Dorsolateral prefrontal cortex (tissue), 122 donors: ENCODE measurements at places on chromosomes 4 and X. TPM values are rescaled to one million over a fixed set of nuclear protein-coding genes. Genes with fewer than 3 reads are reported as not detected.
A peak's percentile ranks its signal among the peaks of the same experiment; 100 is the strongest.

The TCEAL2 gene
- total RNA-seq: 135 TPM

The TLR1 gene
- 3.7 TPM for total RNA-seq

The SCRG1 gene
- 31.1 TPM for total RNA-seq

The NAT8L gene
- 175 TPM for total RNA-seq

The PAGE2 gene
- total RNA-seq: not detected

The ACE2 gene
- total RNA-seq: 0.24 TPM

The SMIM31 gene
- total RNA-seq: not detected

The ITGB1BP2 gene
- total RNA-seq: 1.1 TPM

The MAGEB1 gene
- not detected for total RNA-seq

The BTK gene
- total RNA-seq: 6.2 TPM

The NHSL2 gene
- 13.8 TPM for total RNA-seq

GRCh38 chr4:189840356-189840755, 100.3 kb upstream of the FRG1 start:
- DNase-seq: no peak

DNA sequence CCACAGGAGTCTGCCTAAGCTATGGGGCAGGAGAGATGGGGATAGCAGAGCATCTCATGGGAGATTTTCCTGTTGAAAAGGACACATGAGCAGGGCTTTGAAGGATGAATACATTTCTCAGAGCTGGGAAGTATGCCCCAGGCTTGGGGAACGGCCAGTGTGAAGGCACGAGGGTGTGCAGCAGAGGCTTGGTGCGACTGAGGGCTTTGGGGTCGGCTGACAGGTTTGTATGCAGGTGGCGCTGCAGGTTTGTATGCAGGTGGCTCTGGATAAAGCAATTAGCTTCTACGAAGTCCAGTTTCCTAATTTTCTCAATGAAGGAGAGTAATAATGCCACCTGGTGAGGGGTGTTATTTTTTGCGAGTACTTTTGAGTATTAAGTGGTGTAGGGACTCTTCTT, 6.8 kb upstream of the KIAA0232 start:
- no peak for DNase-seq

DNA sequence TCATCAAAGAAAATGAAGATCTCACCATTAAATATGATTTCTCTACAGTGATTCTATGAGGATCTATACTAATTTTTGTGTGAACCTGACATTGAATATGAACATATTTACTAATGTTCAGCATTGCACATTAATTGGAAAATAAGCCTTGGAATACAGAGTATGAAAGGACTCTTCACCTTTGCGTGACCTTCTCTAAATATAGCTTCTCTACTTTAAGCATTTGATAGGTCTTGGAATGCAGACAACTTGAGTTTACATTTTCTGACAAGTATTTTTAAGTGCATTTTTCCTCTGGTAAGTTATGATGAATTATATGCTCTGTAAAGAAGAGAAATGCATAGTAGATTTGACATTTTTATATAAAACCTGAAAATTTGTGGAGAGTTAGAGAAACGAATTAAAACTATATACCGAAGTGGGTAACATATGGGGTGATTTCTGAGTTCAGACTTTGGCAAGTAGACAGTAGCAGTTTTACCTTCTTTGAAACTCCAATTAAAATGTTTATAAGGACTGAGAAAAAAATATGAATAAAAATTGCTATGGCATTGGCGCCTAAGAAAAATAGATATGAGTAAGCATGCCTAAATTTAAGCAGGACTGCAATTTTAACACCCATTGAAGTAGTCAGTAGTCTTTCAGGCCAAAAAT, 371.9 kb downstream of the GABRG1 start:
- no peak for DNase-seq

DNA sequence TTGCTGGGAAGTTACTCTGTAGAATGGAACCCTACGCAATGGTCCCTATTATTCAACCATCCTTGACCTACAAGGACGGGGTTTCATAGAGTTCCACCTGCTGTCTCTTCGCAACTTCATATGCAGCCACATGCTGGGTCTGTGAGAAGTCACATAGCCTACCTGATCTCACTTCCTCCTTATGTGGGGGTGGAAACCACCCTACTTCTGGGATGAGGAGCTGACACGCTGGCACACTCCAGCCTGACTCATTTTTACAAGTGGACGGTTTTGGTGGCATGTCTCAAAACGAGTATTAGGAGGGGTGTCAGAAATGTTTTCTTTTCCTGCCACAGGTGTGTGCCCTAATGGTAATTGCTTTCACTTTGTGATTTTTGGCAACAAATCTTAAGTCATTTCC, 36.8 kb upstream of the ARSD start:
- DNase-seq: no peak

- no peak for DNase-seq
Measured at GRCh38 chr4:94214703-94215319, 7.1 kb downstream of the SMARCAD1 start.

DNA sequence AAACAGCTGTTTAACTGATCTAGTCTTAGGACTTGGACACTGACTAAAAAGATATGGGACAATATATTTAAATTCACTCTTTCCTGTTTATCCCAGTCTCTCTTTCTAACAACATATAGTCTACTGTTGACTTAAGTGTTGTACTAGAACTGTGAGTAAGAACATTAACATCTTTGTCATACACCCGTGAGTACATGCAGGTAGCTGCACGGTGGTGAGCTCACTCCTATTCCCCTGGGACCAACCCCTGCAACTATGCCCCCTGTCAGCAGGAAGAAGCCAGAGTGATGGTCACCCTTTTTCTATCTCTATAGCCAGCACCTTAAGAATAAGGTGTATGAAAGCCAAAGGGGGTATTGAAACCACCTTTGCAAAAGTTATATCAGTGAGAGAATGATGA, 17.6 kb downstream of the TBL1X start:
- DNase-seq: no peak

DNA sequence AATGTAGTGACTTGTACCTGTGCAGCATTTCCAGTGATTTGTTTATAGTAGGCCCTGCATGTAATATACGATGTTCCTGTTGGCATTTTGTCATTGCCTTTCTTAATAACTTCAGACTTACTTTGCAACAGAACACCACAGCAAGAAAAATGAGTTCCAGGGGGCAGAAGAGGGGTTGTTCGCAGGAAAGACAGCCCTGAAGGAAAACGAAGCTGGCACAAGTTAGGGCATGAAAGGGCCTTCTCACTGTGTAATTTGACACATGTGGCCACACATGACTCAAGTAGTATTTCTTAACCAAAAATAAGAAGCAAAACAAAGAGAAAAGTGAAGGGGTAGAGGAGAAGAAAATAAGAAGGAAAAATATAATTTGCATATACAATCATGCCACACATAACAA, 265.8 kb upstream of the SMIM31 start:
- no peak for DNase-seq

DNA sequence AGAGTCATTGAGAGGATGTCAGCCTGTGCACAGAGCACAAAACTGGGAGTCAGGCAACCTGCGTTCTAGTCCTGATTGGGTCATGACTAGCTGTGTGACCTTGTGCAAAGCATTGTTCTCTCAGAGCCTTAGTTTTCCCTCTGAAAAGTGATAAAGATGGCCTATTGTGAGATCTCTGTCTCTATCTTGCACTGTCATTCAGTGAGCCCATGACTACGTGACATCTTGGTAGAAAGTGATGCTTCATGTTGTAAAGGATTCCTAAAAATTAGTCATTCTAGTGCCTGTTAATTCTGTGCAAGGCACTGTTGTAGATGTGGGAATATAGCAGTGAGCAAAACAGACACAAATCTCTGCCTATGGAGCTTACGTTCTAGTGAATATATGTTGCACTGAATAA, 2.5 kb downstream of the PGRMC1 start:
- DNase-seq: no peak

DNA sequence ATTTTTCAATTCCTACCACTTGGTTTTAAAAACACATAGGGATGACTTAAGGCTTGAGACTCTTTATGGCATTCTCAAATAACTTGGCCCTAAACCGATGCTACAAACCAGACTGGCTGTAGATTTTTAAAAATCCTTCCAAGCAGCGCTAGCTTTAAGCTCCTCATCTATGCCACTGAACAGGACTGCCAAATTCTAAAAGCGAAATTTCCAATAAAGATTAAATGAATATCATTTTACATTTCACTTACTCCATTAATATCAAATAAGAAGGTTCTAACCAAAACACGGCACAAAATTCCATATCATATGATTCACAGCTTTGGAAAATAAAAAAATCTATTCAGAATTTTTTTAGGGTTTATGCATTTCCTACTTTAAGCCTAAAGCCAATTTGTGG, 134.2 kb downstream of the FANCB start:
- DNase-seq: no peak

- no peak for DNase-seq
Measured at GRCh38 chrX:13742397-13743176, 8.0 kb downstream of the OFD1 start.

- DNase-seq: no peak
Measured at GRCh38 chr4:174135936-174136406, 147.5 kb downstream of the FBXO8 start.

- no peak for DNase-seq
Measured at GRCh38 chr4:98573791-98574190, 84.6 kb downstream of the TSPAN5 start.

DNA sequence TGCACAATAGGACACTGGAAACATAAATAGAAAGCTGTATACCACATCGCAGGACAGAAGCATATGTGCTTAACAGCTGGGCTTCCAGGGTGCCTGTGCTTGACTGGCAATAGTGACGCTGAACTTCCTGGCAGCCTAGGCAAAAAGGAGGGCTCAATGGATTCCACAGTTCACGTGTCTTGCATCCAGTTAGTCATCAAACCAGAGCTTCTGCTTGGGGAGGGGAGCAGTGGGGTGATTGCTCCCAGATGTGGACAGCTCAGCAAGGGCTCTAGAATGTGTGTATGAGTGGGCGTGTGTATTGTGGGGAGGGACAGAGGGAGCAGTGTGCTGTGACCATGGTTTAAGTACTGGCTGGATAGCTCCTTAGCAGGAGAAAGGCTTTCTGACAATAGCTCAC, 2.3 kb downstream of the PRRG3 start:
- no peak for DNase-seq

GRCh38 chr4:64771149-64771548, 361.9 kb upstream of the TECRL start:
- DNase-seq: no peak

DNA sequence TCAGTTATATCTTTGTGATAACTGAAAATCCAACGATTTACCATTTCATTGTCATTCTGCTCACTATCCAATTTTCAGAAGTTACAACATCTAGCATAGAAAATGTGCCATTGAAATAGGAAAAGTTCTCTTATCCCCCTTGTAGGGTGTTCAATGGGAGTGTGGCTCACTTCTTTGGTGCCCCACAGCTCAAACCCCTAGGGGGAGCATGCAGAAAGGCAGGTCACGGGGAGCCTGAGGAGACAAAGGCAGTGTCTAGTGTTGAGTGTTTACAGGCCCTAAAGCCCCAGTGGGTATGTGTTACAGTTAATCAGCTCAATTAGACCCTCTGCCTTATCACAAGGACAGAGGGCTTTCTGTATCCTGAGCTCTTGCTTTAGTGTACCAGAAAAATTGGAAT, 243.4 kb upstream of the GRID2 start:
- no peak for DNase-seq

GRCh38 chr4:6991771-6992557, 51.2 kb upstream of the TADA2B start:
- DNase-seq: peak; percentile 41

GRCh38 chr4:3470244-3471097, 7.4 kb downstream of the DOK7 start:
- DNase-seq: no peak

- no peak for DNase-seq
Measured at GRCh38 chrX:119235051-119235511, 1.0 kb upstream of the PGRMC1 start.

DNA sequence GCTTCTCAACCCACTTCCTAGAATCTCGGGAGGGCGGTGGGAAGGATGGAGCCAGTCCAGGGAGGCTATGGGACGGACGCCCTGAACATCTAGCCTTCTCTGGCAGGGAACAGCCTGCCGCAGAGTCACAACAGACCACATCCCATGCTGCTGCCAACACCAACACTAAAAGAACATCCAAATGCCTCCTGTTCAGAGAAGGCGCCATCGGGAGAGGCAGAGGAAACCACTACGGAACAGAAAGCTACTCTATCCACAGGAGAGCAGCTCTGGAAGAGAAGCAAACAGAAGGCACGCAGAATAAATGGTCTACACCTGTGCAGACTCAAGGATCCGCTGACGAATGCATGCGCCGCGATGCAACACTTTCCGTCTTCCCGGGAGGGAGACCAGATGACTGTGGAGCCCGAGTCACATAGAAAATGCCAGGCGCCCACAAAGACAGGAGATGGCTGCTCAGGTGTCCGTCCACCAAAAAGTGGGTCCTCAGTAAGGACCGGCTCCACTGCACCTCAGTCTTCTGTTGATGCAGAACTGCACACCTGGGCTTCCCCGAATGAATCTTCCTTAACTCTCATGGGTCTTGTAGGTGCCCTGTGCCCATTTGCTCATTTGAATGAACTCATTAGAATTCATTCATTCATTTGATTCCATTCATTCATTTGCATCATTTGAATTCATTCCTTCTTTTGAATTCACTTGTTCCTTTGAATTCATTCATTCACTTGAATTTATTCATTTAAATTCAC, 217.5 kb downstream of the DHRSX start:
- no peak for DNase-seq

GRCh38 chrX:154310616-154311536, 15.3 kb downstream of the TKTL1 start:
- DNase-seq: no peak

GRCh38 chr4:106266201-106266600, 49.8 kb downstream of the TBCK start:
- DNase-seq: no peak

DNA sequence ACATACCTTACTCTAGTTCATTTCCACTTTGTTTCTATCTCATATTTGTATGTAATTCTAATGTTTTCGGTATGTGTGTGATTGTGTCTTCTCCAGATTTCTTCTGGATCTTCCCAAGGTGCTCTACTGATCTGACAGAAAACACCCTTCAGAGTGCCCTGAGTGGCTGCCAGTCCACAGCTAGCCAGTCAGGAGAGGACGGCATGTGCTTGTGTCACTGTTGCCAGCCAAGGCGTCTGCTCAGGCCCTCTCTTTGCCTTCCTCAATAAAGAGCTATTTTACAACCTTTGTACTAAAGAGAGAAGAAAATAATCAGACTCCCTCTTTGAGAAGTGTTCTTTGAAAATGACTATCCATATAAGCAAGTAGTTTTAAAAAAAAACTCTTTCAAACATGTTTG, 29.0 kb downstream of the CD99L2 start:
- no peak for DNase-seq

GRCh38 chr4:3513807-3514206, 18.4 kb downstream of the LRPAP1 start:
- DNase-seq: no peak

- no peak for DNase-seq
Measured at GRCh38 chr4:40579983-40580382, 49.7 kb downstream of the RBM47 start.
